ENCODE measurements at places on chromosomes 4 and X.

- DNase-seq: no peak
Measured at GRCh38 chr4:3062471-3062870, 11.9 kb downstream of the HTT-AS start.

GRCh38 chr4:8510611-8511285 lies 69.4 kb upstream of the GPR78 start:
- DNase-seq: no peak

GRCh38 chr4:116180157-116180601 lies 905.2 kb downstream of the TRAM1L1 start:
- no peak for DNase-seq

- DNase-seq: no peak
Measured at GRCh38 chr4:125389713-125390112, 75.0 kb downstream of the FAT4 start.

DNA sequence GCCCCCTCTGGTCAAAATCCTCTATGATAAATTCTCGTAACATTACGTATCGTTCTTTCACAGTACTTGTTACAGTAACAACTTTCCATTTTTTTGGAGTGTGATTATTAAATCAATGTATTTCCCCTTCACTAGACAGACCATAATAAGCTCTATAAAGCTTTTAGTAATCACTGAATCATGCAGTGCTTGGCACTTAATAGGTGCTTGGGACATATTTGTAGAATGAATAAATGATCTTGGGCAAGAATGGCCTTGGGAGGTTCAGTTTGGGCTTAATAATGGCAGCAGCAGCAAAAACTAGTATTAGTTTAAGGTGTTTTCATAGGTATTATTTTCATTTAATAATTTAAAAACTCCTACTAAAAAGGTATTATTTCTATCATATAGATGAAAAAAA lies 33.4 kb upstream of the SFRP2 start:
- no peak for DNase-seq

DNA sequence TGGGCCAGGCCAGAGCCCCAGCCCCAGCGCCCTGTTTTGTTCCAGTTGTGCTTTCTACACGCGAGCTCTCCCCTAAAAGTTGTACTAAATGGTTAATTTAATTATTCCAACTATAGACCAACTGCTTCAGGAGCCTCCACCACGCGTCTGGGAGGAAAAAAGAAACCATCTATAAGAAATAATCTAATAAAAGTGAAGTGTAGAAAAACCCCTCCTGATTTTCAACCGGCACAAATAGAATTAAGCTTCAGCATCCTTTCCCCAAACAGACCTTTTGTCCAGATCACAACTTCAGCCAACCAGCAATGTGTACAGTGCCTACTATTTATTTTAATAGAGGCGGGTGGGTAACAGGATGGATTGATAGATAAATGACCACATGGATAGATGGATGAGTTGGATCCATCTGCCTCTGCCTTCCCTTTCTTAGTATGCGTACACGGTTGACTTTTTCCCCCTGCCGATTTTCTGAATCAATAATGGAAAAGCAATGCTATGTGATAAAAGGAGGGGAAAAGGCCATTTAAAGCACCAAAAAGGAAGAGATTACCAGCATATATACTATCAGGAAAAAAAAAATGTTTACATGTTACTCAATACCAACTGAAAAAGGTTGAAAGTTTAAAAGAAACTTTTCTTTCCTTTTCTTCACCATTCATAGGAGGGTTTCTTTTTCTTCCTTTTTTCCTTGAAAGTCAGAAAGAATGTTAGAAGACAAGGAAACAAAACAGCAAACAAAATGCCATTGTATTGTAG lies 3.7 kb upstream of the PHOX2B start:
- DNase-seq: no peak

DNA sequence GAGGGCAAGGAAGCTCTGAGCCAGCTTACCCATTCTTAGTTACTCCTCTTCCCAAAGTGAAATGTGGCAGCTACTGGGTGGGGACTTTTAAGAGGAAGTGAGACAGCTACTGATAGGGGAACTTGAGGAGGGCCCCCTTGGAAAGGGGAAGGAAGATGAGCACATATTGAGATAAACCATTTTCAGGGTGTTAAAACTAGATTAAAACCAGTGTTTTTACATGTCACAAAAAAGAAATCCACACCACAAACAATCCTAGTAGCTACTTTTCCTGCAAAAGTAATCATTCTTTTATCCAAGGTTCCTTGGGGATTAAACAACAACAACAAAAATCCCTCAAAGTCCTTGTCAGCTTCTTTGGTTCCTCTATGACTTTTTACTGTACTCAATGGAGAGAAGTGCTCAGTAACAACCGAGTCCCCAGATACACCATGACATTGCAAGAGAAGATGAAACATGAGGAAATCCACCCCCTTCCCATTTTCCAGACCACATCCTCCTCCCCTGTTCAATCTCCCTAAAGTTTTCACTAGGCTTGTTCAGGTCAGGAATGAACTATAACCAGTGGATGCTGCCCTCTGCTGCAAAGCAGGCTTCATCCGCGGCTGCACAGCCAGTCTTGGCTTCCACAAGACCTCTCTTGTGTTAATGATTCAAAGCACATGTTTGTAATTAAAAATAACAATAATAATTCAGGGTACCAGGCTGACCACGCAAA lies 113.5 kb upstream of the TMEM164 start:
- no peak for DNase-seq

- no peak for DNase-seq
Measured at GRCh38 chr4:5991405-5991804, 26.8 kb downstream of the C4orf50 start.

DNA sequence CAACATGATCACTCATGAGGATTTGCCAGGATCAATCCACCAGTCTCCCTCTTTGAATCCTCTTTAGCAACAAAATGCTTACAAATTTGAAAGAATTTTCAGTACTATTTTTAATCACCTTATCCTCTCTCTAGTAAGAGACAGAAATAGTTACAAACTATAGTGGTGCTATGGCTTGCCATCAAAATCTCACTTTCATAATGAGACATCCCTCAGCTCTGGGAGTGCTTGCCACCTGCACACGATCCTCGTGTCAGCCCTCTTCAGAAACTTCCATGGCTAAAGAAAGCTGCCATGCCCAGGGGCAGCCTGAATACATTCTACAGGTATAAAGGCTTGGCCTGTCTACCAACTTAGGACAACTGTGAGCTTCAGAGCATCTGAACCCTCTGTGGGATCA lies 5.1 kb upstream of the DHX15 start:
- DNase-seq: no peak

DNA sequence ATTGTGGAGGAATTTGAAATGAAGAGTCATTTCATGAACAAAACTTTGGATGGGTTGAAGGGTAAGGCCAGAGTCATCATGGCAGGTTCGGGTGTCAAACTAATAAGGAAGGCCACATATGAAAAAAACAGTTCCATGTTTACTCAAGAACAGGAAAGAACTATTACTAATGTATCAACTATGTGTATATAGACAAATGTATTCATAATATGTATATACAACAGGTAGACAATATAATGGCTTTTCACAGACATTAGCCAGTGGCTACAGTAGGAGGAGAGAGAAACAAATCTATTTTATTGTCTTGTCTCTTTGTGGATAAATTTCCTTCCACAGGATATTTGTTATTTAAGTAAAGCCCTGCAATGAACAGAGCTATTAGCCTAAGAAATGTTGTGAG lies 101.1 kb downstream of the CBLL2 start:
- no peak for DNase-seq

DNA sequence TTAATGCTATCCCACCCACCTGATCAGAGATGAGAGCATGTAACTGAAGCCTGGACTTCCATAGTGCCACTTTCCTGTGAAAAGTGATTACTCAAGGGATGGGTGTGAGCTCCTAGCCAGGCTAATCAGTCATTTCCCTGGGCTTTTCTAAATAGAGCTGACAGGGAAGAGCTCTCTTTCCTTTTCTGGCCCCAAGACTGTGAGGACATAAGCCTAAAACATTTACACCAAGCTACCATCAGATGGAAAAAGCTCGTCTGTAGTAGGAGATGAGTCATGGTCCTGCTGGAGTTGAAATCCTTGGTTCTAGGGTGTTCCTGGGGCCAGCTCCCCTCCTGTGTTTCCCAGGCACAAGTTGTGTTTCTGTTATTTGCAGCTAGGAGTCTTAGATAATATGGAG lies 52.4 kb upstream of the NDP start:
- no peak for DNase-seq

DNA sequence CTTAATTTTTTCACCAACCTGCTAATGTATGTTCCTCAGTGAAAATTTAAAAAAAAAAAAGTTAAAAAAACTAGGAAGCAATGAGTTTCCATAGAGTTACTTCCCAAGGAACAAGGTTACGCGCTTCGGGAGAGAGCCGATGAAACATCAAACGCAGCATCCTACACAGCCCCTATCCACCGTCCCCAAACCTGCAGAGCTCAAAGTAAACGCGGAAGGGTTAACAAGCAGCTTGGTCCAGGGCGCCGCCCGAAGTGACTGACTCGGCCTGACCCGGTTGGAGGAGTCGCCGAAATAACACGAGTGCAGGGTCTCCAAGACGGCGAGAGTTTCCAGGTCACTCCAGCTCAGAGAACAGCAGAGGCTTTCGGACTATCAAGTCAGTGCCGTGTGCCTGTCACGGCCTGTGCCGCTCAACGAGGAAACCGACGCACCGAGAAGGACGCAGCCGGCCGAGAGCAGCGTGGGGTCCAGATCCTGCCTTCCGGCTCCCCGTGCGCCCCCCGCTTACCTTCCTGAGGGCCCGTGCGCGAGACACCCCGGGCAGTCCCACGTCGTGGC lies 512 bp downstream of the NOP14 start:
- no peak for DNase-seq

GRCh38 chr4:164192844-164193243 lies 561.1 kb upstream of the SMIM31 start:
- no peak for DNase-seq

DNA sequence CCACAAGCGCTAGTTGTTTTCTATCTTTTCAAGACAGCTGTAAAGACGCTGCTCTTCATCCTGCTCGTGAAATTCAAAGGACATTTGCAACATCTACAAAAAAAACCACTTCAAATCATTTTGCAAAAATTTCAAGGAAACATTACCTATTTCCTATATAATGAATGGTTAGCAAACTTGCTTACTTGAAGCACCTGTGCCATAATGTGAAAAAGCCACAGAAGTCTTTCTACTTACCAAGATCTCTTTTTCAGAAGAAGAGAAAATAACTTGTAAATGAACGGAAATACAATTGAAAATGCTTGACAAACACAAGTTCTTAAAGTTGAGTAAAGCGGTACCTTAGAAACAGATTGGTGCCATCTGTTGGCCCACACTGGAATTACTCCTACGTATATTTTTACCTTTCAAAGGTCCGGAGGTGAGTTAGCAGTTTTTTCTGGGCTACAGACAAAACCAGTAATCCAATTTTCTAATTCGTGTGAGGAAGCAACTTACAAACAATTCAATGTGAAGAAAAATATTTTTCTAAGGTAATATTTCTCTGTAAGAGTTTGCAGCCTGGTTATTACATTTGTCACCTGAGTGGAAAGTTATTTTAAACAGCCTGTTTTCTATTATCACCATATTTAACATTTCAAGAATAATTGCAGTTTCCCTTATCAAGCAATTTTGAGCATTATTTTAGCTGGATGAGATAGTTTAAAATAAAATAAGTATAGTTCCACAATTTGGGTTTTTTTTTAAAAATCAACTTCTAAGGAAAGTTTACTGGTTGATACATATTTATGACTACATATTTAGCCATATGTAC lies at the start of gene TLR6:
TLR6 (minus strand) TSS at position 294 of the 814 bp plus-strand sequence. CDS start 27,344 bp downstream, outside the sequence.
- DNase-seq: peak; percentile 79

DNA sequence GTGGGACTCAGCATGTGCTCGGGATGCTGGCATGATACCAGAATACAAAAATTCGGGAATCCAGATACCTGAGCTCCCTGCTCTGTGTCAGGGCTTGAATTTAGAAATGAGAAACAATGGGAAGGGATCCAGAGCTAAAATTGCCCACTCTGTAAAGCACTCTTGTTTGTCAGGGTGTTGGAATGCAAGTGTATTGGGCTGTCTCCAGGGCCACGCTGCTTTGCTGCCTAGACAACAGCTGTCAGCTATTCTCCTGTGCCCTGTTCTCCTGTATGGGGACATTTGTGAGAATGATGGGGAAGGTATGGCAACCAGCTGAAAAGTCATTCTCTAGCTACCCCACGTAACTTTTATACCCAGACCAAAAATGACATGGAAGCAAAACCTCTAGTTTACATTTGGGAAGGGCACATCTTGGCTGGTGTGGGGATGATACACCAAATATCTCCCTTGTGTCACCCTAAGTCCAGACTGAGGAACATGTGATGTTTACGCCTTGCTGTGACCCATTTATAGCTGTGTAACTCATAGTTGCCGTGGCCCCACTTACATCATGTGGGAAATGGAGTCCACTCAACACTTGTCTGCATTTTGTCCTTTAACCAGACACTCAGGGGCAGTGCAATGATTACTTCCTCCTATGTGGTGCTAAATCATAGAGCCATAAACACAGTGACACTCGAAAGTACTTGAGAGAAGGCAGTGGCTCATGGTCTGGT lies 46.6 kb downstream of the SMPX start:
- DNase-seq: no peak

GRCh38 chr4:25783943-25784342 lies 78.8 kb downstream of the SEL1L3 start:
- no peak for DNase-seq

DNA sequence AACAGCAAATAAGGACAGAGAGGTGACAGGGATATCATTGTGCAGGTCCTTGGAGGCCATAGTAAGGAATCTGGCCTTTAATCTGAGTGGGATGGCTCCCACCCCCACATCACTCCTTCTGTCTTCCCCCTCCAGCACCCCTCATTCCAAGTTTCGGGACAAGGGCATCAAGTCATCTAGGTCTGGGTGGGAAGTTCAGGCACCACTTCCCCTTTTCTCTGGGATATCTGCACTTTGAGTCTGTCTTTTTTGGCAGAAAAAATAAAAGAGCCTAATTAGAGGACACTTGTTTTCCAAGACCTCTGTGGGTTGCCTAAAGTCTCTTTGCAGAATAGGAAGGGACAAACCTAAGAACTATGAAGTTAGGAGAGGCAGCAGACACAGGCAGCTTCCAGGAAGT lies 60.1 kb downstream of the FUNDC1 start:
- DNase-seq: no peak

DNA sequence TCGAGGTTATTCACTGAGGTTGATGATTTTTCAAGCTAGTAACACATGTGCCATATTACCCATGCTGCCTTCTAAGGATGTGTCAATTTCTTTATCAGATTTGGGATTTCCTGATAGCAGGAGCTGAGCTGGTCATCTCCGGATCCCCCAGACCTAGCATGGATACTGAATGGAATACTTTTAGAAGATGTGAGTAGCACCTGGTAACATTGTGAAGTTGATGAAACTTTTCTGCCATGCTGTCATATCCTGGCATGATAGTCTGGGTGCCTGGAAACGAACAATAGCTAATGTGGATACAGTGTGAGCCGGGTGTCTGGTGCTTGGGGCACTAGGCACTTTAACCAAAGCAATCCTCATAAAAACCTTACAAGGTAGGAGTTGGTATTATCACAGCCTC lies 11.0 kb upstream of the CYTL1 start:
- DNase-seq: no peak

GRCh38 chr4:184329659-184330400 lies 112.2 kb upstream of the ENPP6 start:
- no peak for DNase-seq
